ENCODE measurements at places on chromosomes 3 and 15.

GRCh38 chr15:88954431-88955277 is 41.5 kb upstream of the MFGE8 start:
- DNase-seq = no peak

DNA sequence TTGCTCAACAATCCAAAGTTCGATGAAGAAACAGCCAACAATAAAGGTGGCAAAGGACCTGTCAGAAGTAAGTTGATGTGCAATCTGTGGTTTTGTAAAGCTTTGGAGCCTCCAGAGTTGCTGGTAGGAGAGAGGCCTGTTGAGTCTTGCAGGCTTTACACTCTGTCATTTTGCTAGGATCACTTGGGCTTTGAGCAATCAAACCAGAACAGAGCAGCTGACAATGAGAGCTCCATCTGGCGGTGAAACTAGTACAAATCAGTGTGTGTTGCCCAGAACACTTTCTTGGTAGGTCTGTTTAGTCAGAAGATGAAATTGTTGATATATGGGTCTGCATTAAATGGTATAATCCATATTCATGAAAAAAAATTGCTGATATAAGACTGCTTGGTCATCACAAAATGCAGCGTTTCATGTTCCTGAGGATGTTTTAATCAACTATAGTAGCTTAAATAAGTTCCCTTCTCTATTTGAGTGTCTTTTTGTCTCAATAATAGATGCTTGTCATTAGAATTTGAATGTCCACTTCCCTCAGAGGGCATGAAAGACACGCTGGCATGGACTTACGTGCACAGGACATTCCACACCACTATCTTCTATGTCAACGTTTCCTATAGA is 25.7 kb downstream of the TMOD2 start:
- peak; percentile 77 for DNase-seq

DNA sequence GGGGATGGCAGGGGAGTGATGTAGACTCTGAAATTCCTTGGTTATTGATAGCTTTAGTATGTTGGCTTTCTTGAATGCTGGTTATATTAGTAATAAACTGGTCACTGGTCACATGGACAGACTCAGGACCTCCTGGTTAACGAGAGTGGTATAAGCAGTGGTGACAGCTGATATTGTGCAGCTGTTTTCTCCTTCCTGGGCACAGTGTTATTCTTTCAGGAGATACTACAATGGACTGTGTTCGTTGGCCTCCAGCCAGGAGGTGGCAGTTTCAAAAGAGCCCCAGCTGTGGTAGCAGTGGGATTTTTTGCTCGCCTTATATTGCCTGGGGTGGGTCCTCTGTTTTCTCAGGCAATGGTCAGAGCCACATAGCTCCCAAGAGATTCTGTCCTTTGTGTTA is 181.6 kb upstream of the RBMS3 start:
- no peak for DNase-seq

DNA sequence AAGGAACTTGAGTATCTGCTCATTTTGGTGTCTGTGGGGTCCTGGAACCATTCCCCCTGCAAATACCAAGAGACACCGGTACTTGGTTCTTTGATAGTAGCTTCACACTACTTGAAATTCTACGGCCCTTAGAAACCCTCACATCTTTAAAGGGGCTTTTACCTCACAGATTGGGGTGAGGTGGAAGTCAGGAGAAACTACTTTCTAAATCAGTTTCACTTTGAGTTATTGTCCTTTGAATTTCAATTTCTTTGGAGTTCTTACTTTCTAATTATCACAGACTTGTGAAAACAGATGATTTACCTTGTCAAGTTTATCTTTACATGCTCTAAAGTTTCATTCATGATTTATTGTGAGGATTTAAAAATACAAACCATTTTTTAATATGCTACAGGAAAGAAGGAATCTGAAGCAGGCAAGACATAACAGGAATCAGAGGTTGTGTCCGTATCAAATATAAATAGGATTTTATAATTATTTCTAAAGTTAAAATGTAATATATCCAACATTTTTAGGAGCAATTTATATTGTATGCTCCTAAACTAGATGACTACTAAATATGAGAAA is 98.9 kb downstream of the NEDD4 start:
- no peak for DNase-seq

GRCh38 chr3:146813496-146813895 is 208.3 kb upstream of the PLSCR5 start:
- DNase-seq = no peak

GRCh38 chr3:134903837-134904236 is 108.8 kb downstream of the EPHB1 start:
- DNase-seq = no peak

- DNase-seq = no peak
These were observed 46.8 kb downstream of the CMTM6 start for GRCh38 chr3:32455609-32456428.

DNA sequence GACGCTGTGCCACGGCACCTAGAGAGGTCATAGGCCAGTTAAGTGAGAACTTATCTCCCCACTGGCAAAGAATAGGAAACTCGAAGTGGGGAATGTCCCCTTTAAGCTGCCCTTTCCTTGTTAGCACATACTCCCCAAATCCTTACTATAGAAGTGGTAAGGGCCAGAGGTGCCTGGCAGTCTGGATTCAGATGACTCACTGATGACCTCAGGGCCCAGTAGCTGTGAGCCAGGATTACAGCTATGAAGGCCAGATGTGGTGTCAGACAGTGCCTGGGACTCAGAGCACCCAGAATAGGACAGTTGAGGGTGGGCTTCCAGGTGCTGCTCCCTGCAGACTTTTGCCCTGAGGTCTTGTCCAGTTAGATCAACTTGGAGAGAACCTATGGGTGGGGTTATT is 37.7 kb downstream of the PDIA5 start:
- DNase-seq = no peak

- DNase-seq = no peak
These were observed 164.7 kb downstream of the SQOR start for GRCh38 chr15:45799508-45799907.

GRCh38 chr3:58835086-58835485 is 168.5 kb upstream of the FAM3D start:
- no peak for DNase-seq

GRCh38 chr15:64755427-64755940 is 19.9 kb downstream of the RBPMS2 start:
- no peak for DNase-seq

DNA sequence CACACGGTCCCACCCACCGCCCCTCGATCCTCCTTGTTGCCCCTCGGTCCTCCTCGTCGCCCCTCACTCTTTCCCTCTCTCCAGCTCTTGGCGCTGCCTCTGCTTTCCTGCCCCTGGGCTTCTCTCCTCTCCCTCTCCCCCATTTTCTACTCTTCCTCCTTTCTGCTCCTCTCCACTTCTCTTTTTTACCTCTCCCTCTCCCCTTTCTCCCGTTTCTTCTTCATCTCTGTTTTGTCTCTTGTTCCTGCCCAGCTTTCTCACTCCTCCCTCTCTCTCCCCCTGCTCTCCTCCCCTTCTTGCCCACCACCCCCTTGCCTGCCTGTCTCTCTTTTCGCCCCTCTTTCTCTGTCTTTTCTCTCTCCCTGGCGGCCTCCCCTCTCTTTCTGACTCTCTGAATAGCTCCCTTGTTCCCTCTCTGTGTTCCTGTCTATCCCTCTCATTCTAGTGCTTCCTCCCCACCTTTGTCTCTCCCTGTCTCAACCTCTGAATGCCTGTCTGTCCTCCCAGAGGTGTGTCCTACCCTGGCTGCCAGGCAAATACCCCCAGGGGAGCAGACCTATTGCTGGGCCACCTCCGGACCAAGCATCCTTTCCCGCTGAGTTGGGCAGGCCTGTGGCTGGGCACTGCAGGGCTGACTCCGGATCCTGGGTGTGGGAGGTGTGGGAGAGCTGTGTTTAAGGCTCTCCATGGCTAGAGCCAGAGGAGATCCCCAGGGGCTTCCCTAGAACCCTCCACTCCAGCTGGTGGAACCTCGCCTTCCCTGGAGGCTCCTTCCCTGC is 41.0 kb downstream of the EPHB3 start:
- no peak for DNase-seq

DNA sequence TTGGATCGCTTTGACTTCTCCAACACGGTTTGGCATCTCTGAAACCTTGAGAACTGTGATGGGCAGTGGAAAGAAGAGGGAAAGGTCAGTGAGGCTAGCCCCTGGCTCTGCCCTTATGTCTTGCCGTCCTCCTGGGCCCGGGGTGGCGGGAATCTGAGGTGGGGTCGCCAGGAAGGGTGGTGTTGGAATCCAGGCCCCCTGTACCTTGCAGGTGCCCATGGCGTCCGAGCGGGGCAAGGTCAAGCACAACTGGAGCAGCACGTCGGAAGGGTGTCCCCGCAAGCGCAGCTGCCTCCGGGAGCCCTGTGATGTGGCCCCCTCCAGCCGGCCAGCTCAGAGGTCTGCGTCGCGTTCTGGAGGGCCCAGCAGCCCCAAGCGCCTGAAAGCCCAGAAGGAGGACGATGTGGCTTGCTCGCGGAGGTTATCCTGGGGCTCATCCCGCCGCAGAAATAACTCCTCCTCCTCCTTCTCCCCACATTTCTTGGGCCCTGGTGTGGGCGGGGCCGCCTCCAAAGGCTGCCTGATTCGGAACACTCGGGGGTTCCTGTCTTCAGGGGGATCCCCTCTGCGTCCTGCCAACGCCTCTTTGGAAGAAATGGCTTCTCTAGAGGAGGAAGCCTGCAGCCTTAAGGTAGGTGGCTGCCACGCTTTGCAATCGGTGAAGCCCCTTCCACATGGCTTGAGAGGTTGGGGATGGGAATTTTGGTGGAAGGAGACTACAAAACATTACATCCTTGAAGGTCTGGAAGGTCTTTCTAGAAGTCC is 907 bp downstream of the TATDN2 start:
- DNase-seq = peak; percentile 51

GRCh38 chr15:91281947-91282346 is 181.9 kb downstream of the SV2B start:
- DNase-seq = no peak

DNA sequence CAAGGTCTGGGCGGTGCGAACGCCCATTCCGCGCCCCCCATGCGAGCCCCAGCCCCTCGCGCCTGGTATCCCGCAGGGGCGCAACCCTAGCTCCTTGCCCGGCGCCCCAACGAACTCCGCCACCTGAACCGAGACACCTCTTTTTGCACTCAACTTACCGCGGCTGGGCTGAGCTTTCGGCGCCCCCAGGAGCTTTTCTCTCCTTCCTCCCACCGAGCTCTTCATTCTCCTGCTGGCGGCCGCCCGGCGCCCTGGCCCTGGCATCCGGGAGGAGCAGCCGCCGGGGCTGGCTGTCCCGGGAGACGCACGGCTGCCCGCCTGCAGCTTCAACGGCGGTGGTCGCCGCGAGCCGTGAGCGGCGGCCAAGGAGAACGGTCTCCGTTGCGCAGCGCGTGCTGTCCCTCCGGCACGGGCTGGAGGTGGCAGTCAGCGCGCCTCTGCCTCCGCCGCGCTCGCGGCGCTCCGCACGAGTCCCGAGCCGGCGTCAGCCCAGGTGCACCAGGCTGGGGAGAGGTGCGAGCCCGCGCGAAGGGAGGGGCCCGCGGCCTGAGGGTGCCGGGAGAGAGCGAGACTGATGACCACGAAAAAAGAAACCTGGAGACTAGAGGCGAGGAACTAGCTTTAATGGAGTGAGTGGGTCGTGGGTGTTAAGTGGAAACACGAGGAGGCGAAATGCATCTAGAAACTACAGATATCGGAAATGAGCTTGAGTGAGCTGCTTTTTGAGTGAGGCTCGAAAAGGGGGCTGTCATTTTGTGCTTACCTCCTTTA is 621.5 kb upstream of the ZNF385D start:
- DNase-seq = no peak

- no peak for DNase-seq
These were observed 923.5 kb downstream of the ROBO1 start for GRCh38 chr3:78844307-78844706.

- DNase-seq = no peak
These were observed 102.5 kb downstream of the SST start for GRCh38 chr3:187567661-187568121.

GRCh38 chr3:145842294-145842902 is 318.6 kb downstream of the PLOD2 start:
- DNase-seq = no peak

DNA sequence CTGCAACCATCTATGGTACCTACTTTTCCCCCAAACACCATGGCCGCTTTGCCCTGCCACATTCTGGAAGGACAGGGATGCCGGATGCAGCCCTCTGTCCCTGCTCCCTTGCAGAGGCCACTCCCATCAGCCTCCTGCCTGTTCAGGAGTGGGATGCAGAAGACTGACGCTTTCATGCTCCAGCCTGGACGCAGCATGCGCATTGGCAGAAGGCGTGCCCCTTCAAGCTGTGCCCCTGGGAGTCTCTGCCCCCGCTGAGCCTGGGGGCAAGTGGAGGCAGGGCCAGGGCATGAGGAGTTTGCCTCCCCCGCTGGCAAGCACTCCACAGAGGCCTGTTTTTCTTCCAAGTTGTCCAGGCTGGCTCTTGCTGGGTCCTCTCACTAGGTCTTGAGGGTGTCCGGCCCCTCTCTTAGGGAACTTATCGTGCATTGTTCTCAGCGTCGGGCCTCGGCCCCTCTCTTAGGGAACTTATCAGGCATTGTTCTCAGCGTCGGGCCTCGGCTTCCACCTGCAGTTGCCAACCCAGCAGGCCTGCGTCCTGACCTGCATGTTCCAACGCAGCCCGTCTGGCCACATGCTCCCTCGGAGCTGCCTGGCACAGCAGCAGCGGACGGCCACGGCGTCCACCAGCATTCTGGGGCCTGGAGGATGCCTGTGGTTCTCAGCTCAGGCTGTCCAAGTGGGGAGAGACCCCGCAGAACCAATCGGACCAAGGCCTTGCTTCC is 14.6 kb upstream of the SNRPA1 start:
- DNase-seq = no peak

DNA sequence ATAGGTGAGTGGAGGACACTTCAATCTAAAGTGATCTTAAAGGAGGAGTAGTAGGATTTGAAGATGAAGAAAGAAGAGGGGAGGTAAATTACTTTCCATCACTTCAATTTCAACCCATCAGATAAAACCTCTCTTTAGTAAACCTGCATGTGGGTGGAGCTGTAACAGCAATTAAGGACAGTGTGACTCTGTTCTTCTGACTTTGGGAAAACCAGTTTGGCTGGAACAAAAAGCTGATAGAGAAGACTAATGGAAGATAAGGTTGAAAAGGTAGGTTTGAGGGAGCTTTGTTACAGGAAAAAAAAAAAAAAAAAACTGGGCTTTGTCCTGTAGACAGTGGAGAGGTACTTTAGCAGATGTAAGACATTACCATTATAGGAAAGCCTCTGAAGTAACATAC is 4.5 kb upstream of the GSK3B start:
- no peak for DNase-seq

DNA sequence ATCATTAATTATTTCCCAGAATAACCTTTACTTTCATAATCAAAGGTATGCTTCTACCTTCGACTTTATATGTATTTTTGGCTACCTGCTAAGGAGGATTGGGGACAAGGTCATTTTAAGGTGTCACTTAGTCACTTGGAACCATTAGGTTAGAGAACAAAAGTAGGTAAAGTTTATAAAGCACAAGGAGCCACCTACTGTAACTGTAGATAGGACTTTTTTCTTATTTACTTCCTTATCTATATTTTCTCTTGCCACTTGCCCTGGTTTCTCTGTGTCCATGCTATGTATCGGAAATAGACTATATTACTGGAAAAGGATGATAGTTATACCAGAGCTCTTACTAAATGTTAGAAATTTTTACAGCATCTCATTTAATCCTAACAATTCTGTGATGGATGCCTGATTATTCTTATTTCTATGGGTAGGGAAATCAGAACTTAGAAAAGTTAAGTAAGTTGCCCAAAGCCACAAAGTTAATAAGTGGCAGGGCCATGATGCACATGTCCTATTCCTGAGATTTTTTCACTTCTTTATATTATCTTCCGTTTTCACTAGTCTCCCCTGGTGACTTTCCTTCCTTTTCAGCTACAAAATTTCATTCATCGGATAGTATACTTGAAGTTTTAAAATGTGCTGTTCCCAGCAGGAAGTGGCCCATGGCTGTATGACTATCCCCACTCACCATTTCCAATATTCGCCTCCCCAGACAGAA is 132.5 kb downstream of the CMSS1 start:
- no peak for DNase-seq
